Pancreas (tissue), 10 donors: ENCODE measurements at places on chromosomes 6 and 20. TPM values are rescaled to one million over a fixed set of nuclear protein-coding genes. Genes with fewer than 3 reads are reported as not detected.

DNA sequence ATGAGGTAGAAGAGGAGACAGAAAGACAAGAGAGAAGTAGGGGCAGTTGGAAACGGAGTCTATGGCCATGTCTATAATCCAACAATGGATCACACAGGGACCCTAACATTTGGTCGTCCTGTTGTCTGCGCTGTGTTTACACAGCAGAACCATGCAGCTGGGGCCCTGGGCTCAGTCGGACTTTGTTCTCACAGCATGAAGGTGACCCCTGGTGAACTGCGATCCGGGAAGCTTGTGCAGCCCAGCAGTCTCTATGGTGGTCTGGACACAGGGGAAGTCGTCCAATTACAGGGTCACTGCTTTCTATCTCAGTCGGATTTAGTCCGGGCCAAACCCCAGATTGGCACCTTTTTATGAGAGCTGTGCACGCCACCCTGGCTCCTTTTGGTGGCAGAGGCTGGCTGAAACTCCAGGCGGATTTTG is 153.6 kb downstream of the FOXA2 start:
- H3K4me3 ChIP-seq: no peak overlapping the region
- no peak overlapping the region for H3K27ac ChIP-seq
- no peak for DNase-seq
- no peaks in the 10 kb centered on the region for H3K4me1 ChIP-seq
- no peaks in the 10 kb centered on the region for H3K36me3 ChIP-seq

DNA sequence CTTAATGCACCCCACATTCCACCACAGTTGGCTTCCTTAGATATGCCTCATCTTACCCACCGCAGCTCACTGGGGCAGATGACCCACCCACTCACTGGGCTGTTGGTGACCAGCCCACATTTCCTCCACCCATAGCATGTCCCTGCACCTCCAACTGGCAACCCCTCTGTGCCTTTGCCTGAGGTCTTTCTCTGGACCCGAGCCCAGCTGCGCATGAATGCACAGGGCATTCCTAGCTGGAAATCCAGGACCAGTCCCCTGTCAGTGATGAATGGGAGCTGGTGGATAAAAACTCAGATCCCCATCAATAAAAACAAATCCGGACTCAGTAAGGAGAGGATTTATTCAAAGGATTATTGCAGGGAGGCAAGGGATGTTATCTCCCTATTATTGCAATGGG is 75.0 kb downstream of the ISM1 start:
- H3K4me1 ChIP-seq: no peaks in the 10 kb centered on the region
- H3K27ac ChIP-seq: no peak overlapping the region
- no peak overlapping the region for H3K4me3 ChIP-seq
- DNase-seq: no peak

DNA sequence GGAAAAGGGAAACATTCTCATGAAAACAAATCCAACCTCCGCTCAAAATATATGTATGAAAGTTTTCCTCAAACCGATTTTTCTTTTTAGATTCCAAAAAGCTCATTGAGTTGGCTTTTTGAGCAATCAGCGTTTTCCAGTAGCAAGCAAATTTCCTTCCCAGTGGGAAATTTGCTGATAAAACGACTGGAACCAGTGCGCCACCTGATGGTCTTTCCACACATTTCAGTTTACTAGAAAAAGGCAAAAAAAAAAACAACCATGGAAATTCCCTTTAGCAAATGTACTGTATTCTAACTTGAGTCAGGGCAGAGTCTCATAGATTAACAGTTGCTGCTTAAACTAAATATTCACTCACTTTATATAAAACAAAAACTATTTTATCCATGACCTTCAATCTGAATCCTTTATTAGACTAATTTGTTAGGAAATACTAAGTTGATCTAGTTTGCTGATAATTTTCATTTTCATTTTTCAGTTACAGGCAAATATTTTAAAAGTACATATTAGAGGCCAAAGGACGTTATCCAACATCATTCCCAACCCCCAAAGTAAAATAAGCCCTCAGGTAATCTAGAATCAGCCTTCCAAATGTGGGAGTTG is 271.5 kb downstream of the FOXA2 start:
- no peaks in the 10 kb centered on the region for H3K36me3 ChIP-seq
- H3K4me3 ChIP-seq: no peak overlapping the region
- no peaks in the 10 kb centered on the region for H3K4me1 ChIP-seq
- H3K27ac ChIP-seq: no peak overlapping the region
- DNase-seq: no peak

DNA sequence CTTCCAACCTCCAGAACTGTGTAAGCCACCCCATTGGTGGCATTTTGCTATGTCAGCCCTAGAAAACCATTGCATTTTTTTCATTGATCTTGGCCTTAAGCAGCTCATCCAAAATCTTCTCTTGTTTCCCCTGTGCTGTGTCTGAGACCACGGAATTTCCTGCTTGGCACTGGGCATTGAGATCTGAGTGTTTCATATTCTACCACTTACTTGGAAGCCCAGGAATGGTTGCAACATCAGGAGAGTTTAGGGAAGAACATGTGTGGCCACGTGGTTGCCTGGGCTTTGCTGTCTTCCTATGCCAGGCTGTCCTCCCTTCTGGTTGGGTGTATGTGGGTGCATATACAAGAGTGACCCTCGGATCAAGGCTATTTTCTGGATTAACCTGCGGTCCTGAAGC is 139.3 kb upstream of the PMEPA1 start:
- H3K4me1 ChIP-seq: no peaks in the 10 kb centered on the region
- H3K4me3 ChIP-seq: no peak overlapping the region
- no peak overlapping the region for H3K27ac ChIP-seq
- H3K27me3 ChIP-seq: no peaks in the 10 kb centered on the region
- no peaks in the 10 kb centered on the region for H3K36me3 ChIP-seq
- DNase-seq: no peak

DNA sequence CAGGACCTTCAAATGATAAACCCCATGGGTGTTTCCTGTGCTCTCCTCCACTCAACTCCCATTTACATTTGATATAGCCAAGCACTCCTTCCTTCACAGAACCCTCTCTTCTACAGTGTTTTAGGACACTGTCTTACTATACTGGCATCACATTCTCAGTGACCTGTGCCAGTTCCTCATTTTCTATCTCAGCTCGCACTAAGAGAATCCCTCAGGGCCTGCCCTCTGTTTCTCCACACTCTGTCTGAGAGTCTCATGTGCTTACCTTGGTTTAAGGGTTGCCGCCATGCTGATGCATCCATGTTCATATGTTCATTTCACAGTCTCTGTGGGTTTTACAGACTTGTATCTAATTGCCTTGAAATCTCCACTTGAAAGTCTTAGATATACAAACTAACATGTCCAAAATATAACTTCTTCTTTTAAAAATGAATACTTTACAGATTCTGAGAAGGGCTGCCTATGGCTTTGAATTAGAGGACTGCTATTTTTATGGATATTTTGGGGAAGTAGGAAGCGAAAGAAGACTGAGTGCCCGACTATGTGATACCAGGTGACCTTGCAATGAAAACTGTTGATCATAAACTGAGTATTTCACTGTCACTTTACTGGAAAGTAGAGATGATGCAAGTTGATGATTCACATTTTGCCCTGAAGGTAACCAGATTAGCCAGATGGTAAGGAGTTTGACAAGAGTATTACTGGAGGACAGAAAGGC is 153.1 kb upstream of the SIM1 start:
- no peaks in the 10 kb centered on the region for H3K4me1 ChIP-seq
- no peaks in the 10 kb centered on the region for H3K36me3 ChIP-seq
- no peak overlapping the region for H3K4me3 ChIP-seq
- no peaks in the 10 kb centered on the region for H3K27me3 ChIP-seq
- DNase-seq: no peak

GRCh38 chr20:38224531-38224930 is 36.0 kb downstream of the KIAA1755 start:
- no peaks in the 10 kb centered on the region for H3K4me1 ChIP-seq
- no peak overlapping the region for H3K4me3 ChIP-seq
- H3K27me3 ChIP-seq: no peaks in the 10 kb centered on the region

- H3K4me1 ChIP-seq: no peaks in the 10 kb centered on the region
- H3K4me3 ChIP-seq: no peak overlapping the region
- DNase-seq: no peak
- no peaks in the 10 kb centered on the region for H3K27me3 ChIP-seq
- no peak overlapping the region for H3K27ac ChIP-seq
These were observed 196.9 kb downstream of the TMEM242 start for GRCh38 chr6:157126183-157127098.

- no peaks in the 10 kb centered on the region for H3K4me1 ChIP-seq
- no peak overlapping the region for H3K4me3 ChIP-seq
- H3K36me3 ChIP-seq: no peaks in the 10 kb centered on the region
- H3K27ac ChIP-seq: no peak overlapping the region
- peak; percentile 10 for DNase-seq
These were observed 93.8 kb upstream of the LY86 start for GRCh38 chr6:6494677-6495076.

GRCh38 chr20:60921022-60921622 is 330.9 kb upstream of the CDH4 start:
- no peaks in the 10 kb centered on the region for H3K36me3 ChIP-seq
- DNase-seq: no peak
- H3K27ac ChIP-seq: no peak overlapping the region
- H3K4me3 ChIP-seq: no peak overlapping the region

DNA sequence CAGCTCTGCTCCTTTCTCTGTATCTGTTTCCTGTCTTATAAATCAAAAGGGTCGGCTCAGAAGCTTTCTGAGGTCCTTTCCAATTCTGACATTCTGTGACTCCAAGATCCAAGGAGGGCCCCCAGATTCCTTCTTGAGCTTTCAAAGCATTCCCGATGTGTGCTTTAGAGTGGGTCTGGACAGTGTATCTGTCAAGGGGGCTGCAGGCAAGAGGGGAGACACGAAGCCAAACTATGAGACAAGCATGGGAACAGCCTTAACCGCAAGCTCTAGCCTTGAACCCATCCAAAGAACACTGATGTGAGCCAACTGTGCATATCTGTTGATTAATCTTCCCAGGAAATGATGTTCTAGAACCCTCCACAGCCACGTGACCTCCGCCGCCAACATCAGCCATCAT is 73.8 kb downstream of the TSHZ2 start:
- H3K4me1 ChIP-seq: no peaks in the 10 kb centered on the region
- no peak for DNase-seq
- no peaks in the 10 kb centered on the region for H3K36me3 ChIP-seq
- no peak overlapping the region for H3K4me3 ChIP-seq

GRCh38 chr6:155091756-155092155 is 96.6 kb downstream of the TIAM2 start:
- H3K4me3 ChIP-seq: no peak overlapping the region
- no peaks in the 10 kb centered on the region for H3K27me3 ChIP-seq
- H3K27ac ChIP-seq: no peak overlapping the region
- H3K36me3 ChIP-seq: no peaks in the 10 kb centered on the region
- H3K4me1 ChIP-seq: no peaks in the 10 kb centered on the region

DNA sequence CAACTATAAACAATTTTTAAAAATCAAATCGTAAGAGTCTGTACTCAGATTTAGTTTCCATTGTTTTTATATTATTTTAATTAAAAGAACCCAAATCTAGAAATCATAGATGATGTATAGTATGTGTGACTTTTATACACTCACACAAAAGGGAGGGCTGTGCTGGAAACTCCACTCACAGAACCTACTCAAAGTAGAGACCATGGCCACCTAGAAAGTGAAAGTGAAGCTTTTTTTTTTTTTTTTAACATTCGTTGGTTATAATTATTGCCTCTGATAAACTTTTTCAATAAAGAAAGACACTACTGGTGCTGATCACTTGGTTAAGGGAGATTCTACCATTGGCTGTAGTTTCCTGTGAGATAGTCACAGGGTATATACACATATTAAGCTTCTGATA is 37.9 kb upstream of the PRL start:
- H3K4me3 ChIP-seq: no peak overlapping the region
- H3K27me3 ChIP-seq: no peaks in the 10 kb centered on the region
- no peak for DNase-seq
- no peak overlapping the region for H3K27ac ChIP-seq
- H3K36me3 ChIP-seq: no peaks in the 10 kb centered on the region
- H3K4me1 ChIP-seq: no peaks in the 10 kb centered on the region

DNA sequence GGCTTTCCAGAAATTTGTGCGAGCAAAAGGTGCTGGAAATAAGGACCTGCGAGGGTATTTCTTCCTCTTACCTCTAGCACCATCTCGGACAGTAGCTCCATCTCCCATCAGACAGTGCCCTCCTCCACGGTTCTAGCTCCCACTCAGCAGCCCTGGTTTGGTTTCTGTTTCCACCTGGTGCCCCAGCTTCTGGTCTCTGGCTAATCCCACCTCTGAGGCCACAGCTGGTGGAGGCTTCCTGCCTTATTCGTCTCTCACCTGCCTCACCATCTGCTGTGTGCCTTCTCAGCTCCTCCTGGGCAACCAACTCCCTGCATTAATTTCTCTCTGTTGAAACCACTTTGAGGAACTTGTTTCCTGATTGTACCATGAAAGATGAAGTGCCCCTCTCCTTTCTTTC is 162.4 kb upstream of the CDYL start:
- DNase-seq: no peak
- H3K4me3 ChIP-seq: no peak overlapping the region
- no peaks in the 10 kb centered on the region for H3K36me3 ChIP-seq
- no peaks in the 10 kb centered on the region for H3K27me3 ChIP-seq
- no peaks in the 10 kb centered on the region for H3K4me1 ChIP-seq

- H3K27ac ChIP-seq: peak overlapping the region; percentile 56
- H3K4me1 ChIP-seq: no peaks in the 10 kb centered on the region
- H3K36me3 ChIP-seq: no peaks in the 10 kb centered on the region
- no peaks in the 10 kb centered on the region for H3K27me3 ChIP-seq
- DNase-seq: peak; percentile 42
These were observed 187.0 kb upstream of the TAB2 start for GRCh38 chr6:149130508-149130907.

DNA sequence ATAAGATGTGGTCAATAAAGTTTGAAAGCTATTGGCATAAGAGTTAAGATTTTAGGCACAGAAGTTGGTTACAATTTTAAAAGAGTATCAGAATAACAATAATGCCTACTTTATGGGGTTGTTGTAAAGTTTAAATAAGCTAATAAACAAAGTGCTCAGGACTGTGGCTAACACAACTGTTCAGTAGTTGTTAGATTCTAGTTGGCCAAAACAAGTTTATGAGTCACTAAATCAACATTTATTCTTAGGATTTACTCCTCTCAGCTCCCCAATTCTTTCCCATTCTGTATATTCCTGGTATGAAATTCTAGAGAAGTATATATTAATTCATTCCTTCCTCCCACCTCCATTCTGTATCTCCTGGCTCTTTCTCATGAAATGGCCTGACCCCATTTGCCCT is 14.5 kb downstream of the RMND1 start:
- H3K27me3 ChIP-seq: no peaks in the 10 kb centered on the region
- DNase-seq: no peak
- H3K4me3 ChIP-seq: no peak overlapping the region
- no peak overlapping the region for H3K27ac ChIP-seq
- H3K36me3 ChIP-seq: no peaks in the 10 kb centered on the region
- H3K4me1 ChIP-seq: peaks cover 18% of the 10 kb centered on the region

Gene PAK5
- polyA plus RNA-seq: 1.1 TPM

Gene QKI
- 12.0 TPM for polyA plus RNA-seq

Gene EYA2
- 1.5 TPM for polyA plus RNA-seq

Gene MYCT1
- polyA plus RNA-seq: 3.2 TPM

Gene PKHD1
- 9.0 TPM for polyA plus RNA-seq
